ENCODE measurements at places on chromosomes 7 and 10.

GRCh38 chr10:51932530-51932929 is 233.1 kb upstream of the CSTF2T start:
- DNase-seq: no peak

DNA sequence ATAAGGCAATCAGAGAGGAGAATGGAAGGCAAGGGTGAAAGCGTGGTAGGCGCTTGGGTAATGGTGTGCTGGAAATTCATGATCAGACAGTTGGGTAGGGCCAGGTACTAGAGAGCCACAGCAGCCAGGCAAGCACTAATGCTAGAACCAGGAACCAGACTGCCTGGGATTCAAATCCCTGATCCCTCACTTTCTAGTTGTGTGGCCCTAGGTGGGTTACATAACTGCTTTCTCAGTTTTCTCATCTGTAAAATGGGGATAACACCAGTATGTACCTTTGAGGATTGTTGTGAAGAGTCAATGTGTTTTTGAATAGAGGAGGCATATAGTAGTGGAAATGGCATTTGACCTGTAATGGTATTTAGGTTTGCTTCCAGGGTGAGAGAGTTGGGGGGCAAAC is 225.9 kb downstream of the LRMDA start:
- DNase-seq: no peak

- no peak for DNase-seq
Observed at GRCh38 chr10:42955493-42955889, 121.4 kb upstream of the RET start.

DNA sequence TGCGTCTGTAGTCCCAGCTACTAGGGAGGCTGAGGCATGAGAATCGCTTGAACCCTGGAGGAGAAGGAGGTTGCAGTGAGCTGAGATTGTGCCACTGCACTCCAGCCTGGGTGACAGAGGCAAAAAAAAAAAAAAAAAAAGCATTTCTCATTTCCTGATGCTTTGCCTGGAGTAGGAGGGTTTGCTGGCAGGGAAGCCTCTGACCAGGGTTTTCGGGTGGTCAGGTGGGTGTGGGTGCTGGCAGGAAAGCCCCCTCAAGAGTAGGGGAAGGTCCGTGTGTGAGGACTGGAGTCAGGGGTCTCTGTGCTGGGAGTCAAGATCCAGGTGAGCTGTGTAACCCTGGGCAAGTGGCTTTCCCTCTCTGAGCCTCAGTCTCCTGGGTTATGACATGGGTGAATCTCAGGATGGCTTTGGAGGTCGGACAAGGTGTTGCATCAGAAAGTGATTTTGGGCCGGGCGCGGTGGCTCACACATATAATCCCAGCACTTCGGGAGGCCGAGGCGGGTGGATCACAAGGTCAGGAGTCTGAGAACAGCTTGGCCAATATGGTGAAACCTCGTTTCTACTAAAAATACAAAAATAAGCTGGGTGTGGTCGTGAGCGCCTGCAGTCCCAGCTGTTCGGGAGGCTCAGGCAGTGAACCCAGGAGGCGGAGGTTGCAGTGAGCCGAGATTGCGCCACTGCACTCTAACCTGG is 3.2 kb downstream of the AMZ1 start:
- DNase-seq: no peak

- DNase-seq: no peak
Observed at GRCh38 chr10:122257041-122257440, 14.1 kb upstream of the BTBD16 start.
